ENCODE measurements at places on chromosomes 7 and 10. TPM values are rescaled to one million over a fixed set of nuclear protein-coding genes. Genes with fewer than 3 reads are reported as not detected.

Gene KCNMA1
- 38.6 TPM for total RNA-seq

Gene ADGRA1
- total RNA-seq = 0.02 TPM

Gene MET
- total RNA-seq = 103 TPM

Gene HECW1
- 12.0 TPM for total RNA-seq

Gene HTR5A
- not detected for total RNA-seq

Gene MDH2
- 312 TPM for total RNA-seq
